ENCODE measurements at places on chromosomes 5 and 9.

DNA sequence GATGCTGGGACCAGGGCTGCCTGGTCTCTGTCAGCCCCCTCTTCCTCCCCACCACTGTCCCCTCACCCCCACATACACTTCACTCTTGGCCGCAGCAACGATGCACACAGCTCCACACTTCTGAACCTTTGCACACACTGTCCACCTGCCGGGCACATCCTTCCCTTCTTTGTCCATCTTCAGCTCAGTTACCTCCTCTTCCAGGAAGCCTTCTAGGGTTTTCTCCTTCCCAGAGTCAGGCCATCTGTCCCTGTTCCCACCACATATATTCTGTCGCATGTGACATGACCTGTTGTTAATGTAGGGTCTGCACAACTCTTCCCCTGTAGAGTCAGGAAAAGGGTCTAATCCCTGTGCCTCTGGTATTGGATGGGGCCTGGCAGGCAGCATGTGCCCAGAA is 38.6 kb upstream of the PHYKPL start:
- DNase-seq: no peak

DNA sequence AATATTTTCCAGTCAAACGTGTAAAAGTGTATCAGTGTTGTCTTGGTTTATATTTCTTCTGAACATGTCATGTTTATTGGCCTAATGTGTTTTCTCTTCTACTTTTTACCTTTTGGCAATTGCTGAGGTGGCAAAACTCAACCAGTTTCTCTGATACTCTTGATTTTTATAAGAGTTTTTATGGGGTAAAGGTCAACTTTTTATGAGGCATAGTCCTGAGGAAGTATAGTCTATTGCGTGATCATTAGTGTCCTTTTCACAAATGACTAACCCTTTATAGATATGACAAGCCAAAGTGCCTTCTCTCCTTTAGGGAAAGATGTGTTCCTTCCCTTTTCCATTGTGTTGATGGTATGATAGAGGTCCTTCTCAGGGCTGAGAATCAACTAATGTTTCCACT is 32.9 kb downstream of the OCLN start:
- DNase-seq: no peak

- no peak for DNase-seq
Observed at GRCh38 chr5:73233053-73233460, 60.1 kb downstream of the TMEM174 start.

DNA sequence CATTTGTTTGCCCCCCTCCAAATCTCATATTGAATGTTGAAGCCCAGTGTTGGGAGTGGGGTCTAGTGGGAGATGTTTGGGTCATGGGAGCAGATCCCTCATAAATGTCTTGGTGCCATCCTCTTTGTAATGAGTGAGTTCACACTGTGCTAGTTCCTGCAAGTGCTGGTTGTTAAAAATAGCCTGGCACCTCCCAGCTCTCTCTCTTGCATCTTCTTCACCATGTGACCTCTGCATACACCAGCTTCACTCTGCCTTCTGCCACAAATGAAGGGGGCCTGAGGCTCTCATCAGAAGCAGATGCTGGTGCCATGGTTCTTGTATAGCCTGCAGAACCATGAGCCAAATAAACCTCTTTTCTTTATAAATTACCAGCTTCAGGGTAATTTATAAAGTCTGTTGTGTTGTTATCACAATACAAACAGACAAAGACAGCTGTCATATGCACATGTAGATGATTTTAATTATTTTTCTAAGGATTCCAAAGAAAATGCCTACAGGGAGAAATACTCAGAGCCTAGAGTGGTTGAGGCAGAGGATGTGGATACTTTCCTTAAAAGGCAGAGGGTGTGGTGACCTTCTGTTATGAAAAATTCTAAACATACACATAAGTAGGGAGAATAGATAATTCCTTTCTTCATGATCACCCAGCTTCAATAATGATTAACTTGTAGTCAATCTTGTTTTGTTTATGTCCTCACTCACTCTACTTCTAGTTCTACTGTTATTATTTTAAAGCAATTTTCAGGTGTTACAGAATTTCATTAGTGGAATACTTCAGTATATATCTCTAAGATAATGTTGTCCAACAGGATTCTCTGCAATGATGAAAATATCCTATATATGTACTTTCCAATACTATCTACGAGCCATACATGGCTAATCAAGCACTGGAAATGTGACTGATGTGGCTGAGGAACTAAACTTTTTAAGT is 75.1 kb upstream of the RANBP6 start:
- DNase-seq: no peak

- no peak for DNase-seq
Observed at GRCh38 chr5:17151686-17152085, 65.7 kb upstream of the BASP1 start.

DNA sequence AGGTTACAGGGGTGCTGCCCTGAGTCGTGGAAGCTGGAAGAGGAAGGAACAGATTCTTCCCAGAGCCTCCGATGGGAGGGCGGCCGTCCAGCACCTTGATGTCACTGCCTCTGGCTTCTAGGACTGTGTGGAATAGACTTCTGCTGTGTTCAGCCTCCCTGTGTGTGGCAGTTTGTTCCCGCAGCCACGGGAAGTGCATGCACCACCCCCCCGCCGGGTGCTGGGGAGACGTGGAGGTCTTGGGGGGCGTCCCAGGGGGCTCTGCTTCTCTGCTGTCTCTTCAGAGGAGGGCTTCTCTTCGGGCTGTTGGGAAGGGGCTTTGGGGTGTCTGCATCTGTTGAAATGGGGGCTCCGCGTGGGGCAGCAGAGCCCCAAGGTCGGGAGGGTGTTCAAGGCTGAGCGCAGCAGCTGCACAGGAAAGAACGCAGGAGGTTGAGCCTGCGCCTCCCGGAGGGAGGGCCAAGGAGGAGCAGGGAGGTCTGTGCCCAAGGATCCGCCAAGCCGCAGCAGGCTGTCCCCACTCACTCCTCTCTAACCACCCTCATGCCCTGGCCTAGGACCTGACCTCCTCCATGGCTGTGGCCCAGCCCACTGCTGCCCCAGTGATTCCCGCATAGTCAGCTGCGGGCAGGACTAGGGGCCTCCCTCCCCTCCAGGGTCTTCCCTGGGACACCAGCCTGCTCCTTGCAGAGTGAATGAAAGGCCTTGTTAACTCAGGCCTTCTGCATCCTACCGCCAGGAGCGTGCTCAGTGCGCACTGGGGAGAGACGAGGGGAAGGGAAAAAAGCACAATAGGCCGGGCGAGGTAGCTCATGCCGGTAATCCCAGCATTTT is 45.0 kb downstream of the ROPN1L start:
- DNase-seq: no peak

All from T-helper 17 cell (primary cell).